ENCODE measurements at places on chromosomes 11 and 22. TPM values are rescaled to one million over a fixed set of nuclear protein-coding genes. Genes with fewer than 3 reads are reported as not detected.

Gene FXYD6
- 16.4 TPM for total RNA-seq

Gene NPAS4
- not detected for total RNA-seq

Gene HOATZ
- not detected for total RNA-seq

Gene TRIM49
- total RNA-seq: not detected

Gene OTOG
- not detected for total RNA-seq

Gene DDX25
- not detected for total RNA-seq

Gene ZNF70
- 6.0 TPM for total RNA-seq

Gene SYT12
- total RNA-seq: 0.18 TPM

Gene SEZ6L
- total RNA-seq: not detected

GRCh38 chr11:129546266-129546665, 170.6 kb downstream of the BARX2 start:
- no peak for DNase-seq

GRCh38 chr11:12845163-12845562, 164.0 kb upstream of the RASSF10 start:
- no peak for DNase-seq

DNA sequence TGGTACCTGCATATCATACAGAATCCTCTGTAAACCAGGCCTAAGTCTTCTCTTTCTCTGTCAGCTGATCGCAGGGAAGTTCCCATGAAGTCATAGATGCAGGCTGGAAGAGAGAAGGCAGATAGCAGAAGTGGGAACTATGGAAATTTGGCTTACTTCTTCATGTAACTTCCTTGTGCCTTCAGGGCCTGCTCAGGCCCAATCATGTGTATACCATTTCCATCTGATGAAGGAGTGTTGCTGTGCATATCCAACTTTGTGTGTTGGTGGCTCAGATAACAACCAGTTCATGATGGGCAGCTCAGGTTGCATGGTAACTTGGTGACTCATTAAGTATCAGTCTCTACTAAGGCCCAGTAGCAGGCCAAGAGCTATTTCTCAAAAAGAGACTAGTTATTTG, 53.1 kb upstream of the CEP295 start:
- DNase-seq: no peak

GRCh38 chr22:33666279-33666960, 253.9 kb downstream of the LARGE1 start:
- DNase-seq: no peak

DNA sequence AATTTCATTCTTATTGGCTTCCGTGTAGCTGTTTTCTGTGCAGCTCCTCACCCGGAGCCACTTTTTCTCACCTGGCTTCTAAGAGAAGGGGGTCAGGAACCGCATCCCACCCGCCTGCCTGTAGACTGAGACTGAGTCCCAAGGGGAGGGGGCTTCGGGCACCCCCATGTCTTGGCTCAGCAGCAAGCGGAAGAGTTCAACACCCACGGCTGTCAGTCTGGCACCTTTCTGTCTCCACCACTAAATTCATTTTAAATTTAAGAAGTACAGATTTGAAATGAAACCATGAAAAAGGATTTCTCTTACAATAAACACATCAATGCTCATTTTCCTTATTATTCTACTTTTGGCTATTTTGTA, 66.7 kb downstream of the EFCAB6 start:
- no peak for DNase-seq

DNA sequence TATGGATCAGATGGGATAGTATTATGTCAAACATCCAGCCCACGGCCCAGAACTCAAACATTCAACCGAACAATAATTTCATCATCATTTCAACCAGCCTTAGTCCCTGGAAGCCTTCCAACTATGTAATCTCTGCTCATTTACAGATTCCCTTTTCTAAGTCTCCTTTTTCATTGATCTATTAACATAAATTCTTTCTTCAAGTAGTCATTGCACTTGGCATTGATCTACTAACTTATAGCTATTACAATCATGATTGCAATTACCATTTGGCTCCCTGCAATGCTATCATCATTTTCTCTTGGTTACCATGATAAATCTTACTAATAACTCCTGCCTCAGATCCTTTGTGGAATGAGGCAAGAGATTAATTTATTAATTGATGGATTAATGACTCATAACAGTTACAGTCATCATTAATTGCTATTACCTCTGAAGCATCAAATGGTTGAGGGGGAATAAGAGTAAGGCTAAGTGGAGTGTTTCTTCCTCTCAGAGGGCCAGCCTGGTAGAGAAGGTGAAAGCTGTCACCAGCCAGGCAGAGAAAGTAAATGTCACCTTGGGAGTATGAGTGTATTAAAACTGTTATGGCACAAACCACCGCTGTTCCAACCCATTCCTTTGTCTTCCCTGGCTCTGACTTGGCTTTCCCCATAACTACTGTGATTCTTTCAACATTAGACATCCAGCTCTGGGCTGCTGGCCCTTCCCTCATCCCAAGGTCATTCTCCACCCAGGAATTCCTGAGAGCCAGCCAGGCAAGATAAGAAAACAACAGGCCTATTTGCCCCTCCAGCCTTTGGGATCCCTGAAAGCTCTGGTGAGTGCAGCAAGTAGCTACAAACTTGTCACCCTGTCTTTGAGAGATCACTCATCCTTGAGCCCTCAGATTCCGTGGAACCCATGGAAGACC, 174.7 kb downstream of the RRAS2 start:
- no peak for DNase-seq

- no peak for DNase-seq
Observed at GRCh38 chr11:12706545-12707499, 32.6 kb downstream of the TEAD1 start.

DNA sequence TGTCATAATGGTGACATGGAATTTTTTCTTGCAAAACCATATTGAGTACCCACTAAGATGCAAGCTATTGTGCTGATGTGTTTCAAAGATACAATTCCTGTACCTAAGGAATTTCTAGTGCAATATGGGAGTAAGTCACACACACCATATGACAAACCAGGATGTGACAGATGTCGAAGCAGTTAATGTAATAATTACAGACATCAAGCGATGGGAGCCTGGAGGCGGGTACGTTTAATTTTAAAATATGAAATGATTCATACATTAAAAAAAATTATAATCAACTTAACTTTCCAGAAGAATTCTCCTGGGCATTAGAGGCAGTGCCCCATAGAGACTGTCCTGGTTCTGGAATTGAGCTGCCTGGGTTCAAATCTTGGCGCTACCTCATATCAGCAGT, 6.0 kb downstream of the SYCE3 start:
- no peak for DNase-seq

- no peak for DNase-seq
Observed at GRCh38 chr11:22304337-22304961, 33.7 kb upstream of the SLC17A6 start.

- no peak for DNase-seq
Observed at GRCh38 chr11:27604416-27604815, 95.8 kb downstream of the BDNF start.

DNA sequence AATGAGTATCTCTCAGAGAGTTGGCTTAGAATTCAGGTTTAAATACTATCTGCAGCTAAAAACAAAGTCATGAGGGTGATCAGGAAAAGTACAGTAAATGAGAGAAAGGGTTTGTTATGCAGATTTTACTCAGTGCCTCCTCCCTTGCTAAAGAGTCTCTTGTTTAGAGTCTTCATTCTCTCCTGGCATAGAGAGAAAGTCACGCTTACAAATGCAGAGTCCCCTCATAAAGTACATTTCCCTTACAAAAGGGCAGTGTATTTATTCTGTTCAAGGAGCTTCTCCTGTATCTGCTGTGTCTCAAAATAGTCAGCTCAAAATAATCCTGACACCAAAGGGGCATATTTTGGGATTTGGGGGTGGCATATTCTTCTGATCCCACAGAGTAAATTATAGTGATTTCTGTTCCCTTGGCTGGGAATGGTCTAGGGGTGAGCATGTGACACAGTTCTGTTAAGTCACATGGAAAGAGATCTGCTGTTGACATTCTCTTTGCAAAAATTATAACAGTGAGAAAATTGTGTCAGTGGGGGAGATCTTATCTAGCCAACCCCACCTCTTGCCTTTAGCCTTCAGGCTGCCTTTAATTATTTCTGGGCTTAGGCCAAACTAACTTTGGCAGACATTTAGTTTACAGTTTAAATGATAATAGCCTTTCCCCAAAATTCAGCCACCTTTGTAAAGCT, 102.9 kb downstream of the MTNR1B start:
- DNase-seq: no peak

DNA sequence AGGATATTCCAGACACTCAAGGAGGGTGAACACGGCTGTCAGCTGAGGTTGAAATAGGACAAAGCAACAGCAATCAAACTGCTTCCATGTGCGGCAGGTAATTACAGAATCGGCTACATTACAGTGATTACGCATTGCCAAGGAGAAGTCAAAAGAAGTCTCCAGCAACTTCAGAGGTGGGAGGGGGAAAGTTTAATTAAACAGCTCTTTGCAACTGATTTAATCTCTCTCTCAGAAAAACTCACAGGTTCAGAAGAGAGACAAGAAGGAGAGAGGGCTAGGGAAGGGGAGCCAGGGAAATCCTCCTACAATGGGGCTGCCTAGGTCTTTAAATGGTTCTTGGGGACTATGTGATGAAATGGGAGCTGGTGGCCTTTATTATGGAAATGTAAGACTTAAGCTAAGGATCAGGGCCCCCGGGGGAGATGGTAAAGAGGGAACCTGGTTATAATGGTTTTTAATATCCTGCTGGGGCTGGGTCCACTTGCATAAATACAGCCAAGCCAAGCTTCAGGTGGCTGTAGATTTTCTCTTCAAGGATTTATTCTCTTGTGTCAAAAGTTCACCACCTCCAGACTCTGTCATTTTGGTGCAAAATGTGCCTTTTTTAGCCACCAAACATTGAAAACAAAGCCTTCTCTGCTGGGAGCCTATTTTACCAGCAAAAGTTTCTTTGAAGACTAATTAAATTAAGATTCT, 354.7 kb upstream of the NARS2 start:
- no peak for DNase-seq

DNA sequence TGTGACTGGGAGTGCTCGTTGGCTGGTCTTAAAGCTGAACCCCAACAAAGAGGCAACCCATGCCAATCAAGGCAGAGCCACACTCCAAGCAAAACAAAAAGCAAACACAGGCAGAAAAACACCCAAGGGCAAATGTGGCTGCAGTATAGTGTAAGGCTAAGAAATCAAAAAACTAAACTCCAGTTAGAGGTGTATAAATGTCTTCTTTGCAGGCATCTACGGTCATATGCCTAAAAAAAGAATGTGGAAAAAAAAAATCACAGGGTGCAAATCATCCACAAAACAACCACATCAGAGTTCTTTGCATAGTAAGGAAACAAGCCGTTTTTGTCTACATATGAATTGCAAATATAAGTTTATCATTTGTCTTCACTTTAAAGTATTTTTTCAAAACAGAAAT, 27.8 kb downstream of the ARFGAP3 start:
- no peak for DNase-seq

DNA sequence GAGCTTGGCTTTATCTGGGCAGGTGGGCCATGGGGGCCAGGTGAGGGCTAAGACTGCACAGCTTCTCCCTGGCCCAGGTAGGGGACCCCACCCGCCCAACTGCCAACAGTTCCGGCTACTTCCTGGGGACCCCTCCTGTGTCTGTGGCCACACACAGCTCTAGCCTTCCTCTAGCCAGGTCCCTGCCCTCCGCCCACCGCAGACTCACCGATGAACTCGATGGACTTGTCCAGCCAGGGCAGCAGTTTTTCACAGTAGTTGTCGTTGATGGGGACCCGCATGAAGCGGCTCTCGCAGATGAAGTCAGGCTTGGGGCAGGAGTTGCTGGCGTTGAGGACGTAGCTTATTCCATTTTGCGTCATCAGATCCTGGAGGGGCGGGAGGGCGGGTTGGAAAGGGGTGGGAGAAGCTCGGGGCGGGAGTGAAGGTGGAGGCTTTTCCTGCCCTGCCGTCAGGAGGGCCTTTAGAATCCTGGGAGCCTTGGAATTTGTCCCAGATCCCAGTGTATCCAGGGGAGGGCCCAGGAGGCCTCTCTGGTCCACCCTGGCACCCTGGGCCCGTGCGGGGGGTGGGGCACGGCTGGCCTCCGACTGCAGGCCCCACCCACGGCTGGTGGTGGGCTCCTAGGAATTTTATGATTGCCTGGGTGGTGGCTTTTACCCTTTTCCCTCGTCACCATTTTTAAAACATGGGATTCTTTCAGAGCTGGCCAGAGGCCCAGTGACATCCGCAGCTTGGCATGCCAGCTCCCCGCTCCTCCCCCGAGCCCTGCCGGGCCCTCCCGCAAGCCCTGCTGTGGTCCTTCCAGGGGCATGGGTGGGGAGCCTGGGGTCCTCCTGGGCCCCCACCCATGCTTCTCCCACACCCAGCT, 13.9 kb downstream of the DUSP8 start:
- no peak for DNase-seq

GRCh38 chr22:37007651-37008050, 11.6 kb downstream of the TST start:
- DNase-seq: no peak

- peak; percentile 51 for DNase-seq
Observed at GRCh38 chr11:112280268-112281126, 19.8 kb upstream of the PLET1 start.

DNA sequence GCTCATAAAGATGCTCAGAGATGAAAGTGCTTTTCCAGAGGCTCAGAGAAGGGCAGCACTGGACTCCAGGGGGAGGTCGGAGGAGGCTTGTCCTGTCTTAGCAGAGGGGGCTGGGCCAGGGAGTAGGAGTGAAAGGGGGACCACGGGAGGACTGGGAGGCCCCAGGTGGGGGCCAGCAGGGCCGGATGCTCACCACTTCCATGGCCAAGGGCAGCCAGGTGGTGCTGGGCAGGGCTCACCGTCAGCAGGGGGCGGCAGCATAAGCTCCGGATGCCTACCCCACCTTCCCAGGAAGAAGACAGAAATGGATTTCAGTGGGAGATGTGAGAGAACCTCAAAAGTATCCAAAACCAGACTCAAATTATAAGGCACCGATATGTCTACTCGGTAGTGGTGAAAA, 11.0 kb downstream of the RAB36 start:
- DNase-seq: no peak

DNA sequence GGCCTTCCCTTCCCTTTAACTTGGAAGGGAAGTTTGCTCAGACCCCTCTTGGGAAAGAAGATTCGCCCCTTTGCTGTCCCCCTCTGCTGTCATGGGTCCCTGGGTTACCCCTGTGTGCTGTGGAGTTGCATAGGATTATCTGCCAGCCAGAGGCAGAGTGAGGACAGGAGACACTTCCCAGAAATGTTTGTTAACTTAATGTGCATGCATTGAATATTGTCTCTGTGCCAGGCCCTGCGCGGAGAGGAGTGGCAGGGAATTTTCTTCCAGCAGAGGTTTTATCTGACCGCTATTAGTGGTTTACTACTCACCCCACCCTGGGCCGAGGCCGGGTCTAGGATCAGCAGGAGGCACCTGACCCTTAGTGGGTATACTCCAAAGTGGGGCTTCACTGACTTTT, 894.8 kb downstream of the TBC1D22A start:
- no peak for DNase-seq

DNA sequence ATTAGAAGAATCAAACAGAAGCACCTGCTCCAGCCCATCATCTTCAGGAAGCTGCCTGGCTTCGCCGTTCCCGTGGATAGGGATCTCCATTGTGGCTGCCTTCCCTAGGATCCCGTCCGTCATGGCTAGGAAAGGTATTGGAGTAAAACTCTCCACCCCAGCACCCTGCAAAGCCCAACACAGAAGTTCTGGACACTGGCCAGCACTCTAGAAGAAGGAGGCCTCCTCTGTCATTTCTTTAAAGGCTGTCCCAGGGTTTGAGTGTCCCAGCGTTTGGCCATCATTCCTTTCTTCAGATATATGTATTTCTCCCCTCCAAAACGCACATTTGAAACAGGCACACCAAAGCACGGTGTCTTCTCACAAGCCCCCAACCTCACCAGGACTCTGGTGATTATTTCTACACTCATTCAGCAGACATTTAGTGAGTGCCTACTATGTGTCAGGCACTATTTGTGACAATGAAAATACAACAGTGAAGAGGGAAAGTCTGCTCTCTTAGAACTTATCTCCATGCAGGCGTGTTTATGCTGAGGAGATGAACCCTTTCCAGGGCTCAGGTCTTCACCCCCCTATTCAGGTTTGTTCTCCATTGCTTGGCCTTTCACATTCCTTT, 724 bp downstream of the ARFIP2 start:
- DNase-seq: no peak
